HFF-Myc (cell line): ENCODE measurements at places on chromosomes 6 and 20.

DNA sequence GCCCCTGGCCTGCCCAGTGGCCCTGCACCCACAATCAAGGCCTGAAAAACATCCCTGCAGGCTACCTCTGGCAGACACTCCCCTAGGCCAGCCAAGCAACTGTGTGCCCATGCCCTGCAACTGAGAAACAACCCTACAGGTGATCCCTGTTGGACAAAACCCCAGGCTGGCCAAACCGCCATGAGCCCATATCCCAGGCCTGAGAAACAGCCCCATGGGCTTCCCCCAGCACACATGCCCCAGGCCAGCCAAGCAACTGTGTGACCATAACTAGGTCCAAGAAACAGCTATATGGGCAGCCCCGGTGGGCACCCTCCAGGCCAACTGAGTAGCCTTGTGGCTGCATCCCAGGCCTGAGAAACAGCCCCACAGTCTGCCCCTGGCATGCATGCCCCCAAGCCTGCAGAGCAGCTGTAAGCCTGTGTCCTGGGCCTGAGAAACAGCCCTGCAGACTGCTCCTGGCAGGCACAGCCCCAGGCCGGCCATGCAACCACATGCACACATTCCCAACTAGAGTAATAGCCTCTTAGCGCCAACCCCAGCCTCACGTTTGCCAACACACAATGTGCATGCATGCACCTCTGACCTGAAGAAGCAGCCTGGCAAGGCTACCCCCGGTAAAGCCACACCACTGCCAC, 41.0 kb upstream of the SRSF6 start:
- no peak for DNase-seq

GRCh38 chr6:14966096-14966905, 279.6 kb upstream of the JARID2 start:
- no peak for DNase-seq

DNA sequence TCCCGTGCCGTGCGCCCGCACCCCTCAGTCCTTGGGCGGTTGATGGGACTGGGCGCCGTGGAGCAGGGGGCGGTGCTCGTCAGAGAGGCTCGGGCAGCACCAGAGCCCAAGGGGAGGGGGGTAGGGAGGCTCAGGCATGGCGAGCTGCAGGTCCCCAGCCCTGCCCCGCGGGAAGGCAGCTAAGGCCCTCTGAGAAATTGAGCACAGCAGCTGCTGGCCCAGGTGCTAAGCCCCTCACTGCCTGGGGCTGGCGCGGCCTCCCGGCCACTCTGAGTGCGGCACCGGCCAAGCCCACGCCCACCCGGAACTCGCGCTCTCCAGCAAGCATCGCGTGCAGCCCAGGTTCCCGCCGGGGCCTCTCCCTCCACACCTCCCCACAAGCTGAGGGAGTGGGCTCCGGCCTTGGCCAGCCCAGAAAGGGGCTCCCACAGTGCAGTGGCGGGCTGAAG, 16.4 kb downstream of the SOX4 start:
- no peak for DNase-seq

GRCh38 chr6:30722280-30723112, 2.3 kb downstream of the TUBB start:
- no peak for DNase-seq

GRCh38 chr6:143125455-143125854, 64.8 kb downstream of the AIG1 start:
- no peak for DNase-seq

GRCh38 chr6:139027620-139028182, 844 bp upstream of the ABRACL start:
- no peak for DNase-seq

GRCh38 chr20:37323985-37324384, 22.0 kb upstream of the SRC start:
- no peak for DNase-seq

DNA sequence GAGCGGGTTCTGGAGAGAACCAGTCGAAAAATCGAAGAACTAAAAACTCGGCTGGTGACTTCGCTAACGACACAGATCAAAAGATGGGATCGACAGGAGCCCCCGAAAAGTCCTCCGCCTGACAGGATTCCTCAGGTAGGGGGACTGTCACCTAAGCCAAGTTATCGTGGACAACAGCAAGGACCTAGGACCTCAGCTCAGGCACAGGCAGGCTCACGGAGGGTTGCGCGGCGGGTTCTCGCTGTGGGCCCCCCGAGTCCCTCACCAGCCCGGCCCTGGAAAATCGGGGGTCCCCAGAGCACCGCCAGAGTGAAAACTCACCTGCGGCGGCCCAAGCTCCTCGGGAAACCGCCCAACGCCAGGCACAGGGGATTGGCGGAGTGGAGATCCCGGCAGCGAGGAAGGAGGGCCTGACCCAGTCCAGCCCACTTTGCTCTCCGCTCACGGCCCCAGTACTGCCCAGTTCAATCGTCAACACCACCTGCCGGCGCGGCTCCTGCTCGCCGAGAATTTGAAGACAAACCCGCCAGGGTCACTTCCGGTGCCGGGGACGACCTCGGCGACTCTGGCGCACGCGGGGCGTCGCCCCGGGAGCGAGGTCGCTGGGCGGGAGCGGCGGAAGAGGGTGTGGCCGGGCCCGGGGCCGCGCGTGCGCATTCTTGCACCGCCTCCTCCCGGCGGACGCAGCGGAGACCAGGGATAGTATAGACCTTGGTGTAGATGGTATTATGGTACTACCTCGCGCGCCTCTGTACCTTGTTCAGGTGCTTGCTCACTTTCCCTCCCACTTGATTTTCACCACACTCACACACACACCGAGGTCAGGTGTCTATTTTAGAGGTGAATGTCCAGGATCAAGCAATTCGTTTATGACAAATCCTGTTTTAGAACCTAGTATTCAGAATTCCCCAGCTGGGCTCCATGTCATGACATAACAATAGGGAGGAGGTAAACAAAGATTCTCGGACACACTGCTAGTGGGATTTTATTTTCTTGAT, at the start of gene KATNA1:
TSS of gene KATNA1 (minus strand) at position 567 of the 998 bp plus-strand sequence. CDS start 10,167 bp downstream, outside the sequence.
- DNase-seq, result peak; percentile 39

- no peak for DNase-seq
These were observed 101.9 kb downstream of the FIG4 start for GRCh38 chr6:109793021-109793420.

DNA sequence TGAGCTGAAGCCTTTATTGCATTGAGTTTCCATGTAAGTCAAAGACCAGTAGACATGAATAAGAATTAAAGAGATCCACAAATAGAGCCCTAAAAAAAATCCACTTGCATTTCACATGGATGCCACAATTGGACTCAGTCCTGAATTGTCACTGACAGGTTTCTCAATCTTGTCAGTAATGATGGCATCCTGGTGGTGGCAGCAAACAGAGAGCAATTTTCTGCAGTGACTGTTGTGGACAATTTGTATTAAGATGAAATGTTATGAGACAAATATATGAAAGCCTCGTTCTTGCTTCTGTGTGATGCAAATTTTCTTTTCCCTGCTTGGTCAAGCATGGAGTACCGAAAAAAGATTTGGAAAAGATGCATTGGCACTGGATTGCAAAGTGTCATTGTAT, 278.9 kb downstream of the SAMD5 start:
- no peak for DNase-seq

DNA sequence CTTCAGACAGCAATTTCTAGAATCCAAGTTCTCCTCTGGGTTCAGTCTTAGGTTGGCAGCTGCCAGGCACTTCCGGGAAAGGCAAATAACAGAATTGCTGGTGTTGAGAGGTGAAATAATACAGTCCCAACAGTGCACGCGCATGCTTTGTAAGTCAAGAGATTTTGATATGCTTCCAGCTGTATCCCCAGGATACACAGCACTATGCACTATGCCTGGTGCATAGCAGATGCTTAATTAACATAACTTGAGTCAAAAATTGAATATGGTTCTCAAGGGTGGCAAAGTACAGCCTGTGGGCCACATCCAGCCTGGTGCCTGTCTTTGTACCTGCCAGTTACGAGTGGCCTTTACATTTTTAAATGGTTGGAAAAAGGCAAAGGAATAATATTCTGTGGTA, 18.9 kb upstream of the PMEPA1 start:
- DNase-seq, result no peak

GRCh38 chr6:45491048-45491735, 113.5 kb upstream of the SUPT3H start:
- no peak for DNase-seq

DNA sequence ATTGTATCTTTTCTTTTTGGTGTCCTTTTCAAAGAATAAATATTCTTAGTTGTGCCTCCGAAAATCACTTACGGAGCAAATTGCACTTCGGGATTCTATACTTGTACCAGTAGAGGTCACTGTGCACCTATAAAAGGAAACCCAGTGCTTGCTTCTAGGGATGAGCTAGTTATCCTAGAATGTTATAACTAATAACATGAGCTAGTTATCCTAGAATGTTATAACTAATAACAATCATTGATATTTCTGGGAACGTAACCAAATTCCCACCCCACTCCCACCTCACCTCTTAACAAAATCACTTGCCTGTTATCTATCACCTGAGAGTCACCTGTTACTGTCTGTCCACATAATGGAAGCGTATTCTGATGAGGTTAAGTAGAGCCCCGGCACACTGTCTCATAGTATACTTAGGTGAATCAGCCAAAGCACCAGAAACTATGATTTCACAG, 126.9 kb upstream of the TIAM2 start:
- peak; percentile 33 for DNase-seq

DNA sequence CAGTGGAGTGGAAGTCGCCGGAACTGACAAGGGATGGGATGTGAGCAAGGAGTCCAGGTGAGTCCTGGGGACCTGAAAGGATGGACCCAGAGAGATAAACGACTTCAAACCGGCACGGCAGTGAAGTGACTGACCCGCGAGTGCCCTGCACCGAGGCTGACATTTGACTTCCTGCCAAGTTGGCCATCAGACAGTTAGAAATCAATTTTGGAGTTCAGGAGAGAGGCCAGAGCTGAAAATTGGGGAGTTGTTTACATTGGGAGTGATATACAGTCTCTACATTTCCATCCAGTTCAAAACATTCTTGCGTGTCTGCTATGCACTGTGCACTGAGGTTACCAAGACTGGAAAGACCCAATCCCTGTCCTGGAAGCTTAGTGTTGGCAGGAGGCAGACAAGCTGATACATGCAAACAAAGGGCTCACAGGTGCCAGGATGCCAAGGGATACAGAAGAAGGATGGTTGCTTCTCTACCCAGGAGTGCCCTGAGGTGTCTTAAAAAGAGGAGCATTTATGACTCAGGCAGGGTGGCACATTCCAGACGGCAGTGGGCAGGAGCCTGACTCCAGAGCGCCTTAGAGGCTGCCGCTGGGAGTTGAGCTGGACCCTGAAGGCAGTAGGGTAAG, 186.6 kb downstream of the MTHFD1L start:
- DNase-seq, result no peak

- no peak for DNase-seq
These were observed 78.7 kb upstream of the MYL9 start for GRCh38 chr20:36462440-36463211.

DNA sequence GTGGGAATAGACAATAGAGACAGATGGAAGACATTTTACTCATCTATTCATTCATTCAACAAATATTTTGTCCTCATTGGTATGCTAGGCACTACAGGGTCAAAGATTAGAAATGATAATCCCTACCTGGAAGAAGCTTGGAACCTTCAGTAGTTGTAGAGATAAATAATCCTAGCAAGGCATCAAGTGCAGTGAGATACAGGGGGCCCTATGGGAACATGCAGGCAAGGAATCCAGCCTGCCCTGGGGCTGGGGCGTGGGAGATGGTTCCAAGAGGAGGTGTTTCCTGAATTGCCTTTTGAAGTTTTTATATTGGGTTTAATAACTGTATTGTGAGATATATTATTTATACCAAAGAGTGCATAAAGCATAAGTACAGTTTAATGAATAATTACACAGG, 64.5 kb downstream of the TRMT11 start:
- no peak for DNase-seq

GRCh38 chr20:3645309-3646066, 17.7 kb downstream of the GFRA4 start:
- DNase-seq, result no peak

- no peak for DNase-seq
These were observed 29.1 kb downstream of the NUP153 start for GRCh38 chr6:17677602-17678001.

DNA sequence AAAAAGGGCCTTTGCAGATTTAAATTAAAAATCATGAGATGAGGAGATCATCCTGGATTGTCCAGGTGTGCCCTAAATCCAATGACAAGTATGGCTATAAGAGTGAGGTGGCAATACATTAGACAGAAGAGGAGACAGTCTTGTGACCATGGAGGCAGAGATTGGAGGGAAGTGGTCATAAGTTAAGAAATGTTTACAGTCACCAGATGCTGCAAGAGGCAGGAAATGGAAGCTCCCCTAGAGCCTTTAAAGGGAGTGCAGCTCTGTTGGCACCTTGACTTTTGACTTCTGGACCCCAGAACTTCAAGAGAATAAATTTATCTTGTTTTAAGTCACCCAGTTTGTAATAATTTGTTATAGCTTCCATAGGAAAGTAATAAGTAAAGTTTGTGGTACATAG, 61.1 kb downstream of the HMGN3 start:
- no peak for DNase-seq

DNA sequence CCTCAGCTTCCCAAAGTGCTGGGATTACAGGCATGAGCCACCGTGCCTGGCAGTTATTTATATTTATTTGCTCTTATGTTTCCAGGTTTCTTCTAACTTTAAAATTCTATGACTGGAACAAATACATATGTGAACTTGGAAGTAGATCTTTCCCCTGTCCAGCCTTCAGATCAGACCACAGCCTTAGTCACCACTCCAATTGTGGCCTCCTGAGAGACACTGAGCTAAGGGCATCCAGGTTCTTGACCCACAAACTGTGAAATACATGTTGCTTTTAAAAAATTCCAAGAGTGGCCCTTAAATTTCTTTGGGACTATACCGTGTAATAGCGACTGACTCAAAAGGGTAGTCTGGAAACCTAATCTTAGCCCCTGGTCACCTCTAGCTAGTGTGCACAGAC, 1.5 kb upstream of the ADGRG6 start:
- DNase-seq, result no peak

DNA sequence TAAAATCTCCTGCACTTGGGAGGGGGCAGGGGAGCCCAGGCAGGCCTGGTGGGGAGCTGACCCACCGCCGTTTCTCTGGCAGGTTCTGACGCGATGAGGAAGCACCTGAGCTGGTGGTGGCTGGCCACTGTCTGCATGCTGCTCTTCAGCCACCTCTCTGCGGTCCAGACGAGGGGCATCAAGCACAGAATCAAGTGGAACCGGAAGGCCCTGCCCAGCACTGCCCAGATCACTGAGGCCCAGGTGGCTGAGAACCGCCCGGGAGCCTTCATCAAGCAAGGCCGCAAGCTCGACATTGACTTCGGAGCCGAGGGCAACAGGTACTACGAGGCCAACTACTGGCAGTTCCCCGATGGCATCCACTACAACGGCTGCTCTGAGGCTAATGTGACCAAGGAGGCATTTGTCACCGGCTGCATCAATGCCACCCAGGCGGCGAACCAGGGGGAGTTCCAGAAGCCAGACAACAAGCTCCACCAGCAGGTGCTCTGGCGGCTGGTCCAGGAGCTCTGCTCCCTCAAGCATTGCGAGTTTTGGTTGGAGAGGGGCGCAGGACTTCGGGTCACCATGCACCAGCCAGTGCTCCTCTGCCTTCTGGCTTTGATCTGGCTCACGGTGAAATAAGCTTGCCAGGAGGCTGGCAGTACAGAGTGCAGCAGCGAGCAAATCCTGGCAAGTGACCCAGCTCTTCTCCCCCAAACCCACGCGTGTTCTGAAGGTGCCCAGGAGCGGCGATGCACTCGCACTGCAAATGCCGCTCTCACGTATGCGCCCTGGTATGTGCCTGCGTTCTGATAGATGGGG, 3.0 kb downstream of the PRND start:
- no peak for DNase-seq
